ENCODE measurements at places on chromosomes 12 and 14.

GRCh38 chr12:56998316-56998715 lies 8.0 kb downstream of the ZBTB39 start:
- no peak for ATAC-seq

GRCh38 chr14:91394105-91395081 lies 23.2 kb downstream of the CCDC88C start:
- ATAC-seq, result no peak

GRCh38 chr14:93957333-93957710 lies 19.0 kb downstream of the ASB2 start:
- ATAC-seq, result no peak

DNA sequence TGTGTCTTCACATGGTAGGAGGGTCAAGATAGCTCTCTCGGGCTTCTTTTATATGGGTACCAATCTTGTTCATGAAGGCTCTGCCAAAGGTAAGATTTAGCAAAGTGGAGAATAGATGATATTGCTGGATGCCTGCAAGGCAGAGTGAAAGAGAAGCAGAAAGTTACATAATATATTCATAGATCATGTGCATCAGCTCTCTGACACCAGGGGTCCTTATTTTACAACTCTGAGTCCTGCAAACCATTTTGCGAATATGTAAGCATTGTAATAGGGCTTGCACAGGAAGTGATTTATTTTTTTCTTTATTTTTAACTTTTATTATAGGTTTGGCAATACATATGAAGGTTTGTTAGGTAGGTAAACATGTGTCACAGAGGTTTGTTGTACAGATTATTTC lies 31.8 kb downstream of the CRADD start:
- ATAC-seq, result no peak

DNA sequence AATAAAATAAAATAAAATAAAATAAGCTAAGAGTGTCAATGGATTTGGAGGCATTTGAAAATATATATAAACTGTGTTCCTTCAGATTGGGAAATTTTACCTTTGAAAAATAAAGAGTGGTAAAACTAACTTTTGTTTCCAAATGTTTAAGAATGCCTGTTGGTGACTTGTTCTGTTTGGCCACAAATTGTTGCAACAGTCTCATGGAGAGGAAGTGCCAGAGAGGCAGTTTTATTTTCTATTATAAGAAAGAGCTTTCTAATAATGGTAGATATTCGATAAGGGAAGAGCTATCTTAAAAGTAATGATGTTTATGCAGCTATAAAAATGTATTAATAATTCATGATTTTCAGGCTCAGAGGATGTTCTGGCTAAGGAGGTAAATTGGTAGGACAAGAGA lies 68.8 kb upstream of the MDGA2 start:
- ATAC-seq, result no peak

GRCh38 chr12:109670731-109671130 lies 42.9 kb upstream of the FAM222A start:
- ATAC-seq, result no peak

- no peak for ATAC-seq
These were observed 128.1 kb downstream of the ASCL1 start for GRCh38 chr12:103085541-103085940.

Measured in activated T-helper 17 cell treated with anti-CD3 and anti-CD28 coated beads, Interleukin-2, amount 50 U/mL, for 72 hours (primary cell).